ENCODE measurements at places on chromosomes 5 and 9.

- DNase-seq, result peak; percentile 93
These were observed 6.3 kb downstream of the IGIP start for GRCh38 chr5:140131967-140132409.

GRCh38 chr9:122810306-122810946 lies 10.5 kb downstream of the OR1K1 start:
- peak; percentile 80 for DNase-seq

DNA sequence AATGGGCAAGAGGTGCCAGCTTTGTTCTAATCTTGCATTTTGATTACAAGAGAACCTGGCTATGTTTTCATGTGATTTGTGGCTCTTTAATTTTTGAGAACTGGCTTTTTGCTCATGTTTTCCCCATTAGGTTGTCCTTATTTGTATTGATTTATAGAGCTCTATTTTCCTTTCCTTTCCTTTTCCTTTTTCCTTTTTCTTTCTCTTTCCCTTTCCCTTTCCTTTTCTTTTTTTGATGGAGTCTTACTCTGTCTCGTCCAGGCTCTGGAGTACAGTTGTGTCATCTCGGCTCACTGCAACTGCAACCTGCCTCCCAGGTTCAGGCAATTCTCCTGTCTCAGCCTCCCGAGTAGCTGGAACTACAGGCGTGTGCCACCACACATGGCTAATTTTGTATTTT lies 55.5 kb downstream of the GPBP1 start:
- DNase-seq, result no peak

DNA sequence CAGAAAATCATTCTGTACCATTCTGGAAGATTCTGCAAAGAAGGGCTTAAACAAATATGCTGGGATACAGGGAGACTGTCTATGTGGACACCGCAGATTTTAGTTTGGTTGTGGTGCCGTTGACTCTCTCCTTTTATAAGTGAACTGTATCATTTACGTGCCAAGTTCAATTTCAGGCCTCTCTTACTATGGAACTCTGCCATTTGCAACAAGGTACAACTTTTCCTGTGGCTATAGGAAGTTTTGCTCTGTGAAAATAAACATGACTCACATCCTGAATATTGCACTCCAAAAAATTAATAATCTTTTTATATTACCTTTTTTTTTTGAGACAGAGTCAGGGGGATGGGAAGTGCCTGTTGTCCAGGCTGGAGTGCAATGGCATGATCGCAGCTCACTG lies 29.7 kb upstream of the CSNK1G3 start:
- DNase-seq, result peak; percentile 20

- DNase-seq, result no peak
These were observed 27.2 kb downstream of the ENC1 start for GRCh38 chr5:74613283-74613682.

DNA sequence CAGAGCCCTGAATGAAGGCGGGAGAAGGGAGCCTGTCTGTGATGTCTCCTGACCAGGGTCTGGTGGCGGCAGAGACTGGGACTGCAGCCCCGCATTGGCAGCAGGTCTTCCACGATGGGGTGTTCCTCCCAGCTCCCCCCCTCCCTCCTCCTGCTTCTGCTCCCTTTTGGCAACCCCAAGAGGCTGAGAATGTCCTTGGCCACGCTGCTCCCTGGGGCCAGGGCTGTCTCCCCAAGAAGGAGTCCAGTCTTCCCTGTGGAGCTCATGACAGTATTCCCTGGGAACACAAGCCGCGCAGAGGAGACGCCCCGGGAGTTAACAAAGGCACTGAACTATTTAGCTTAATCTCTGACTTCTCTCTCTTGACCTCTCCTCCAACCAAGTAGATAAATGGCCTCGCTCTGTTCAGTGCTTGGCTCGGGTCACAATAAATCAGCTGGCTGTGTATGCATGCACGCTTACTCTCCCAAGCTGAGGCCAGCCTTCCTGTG lies 84.0 kb upstream of the NEURL1B start:
- DNase-seq, result no peak

GRCh38 chr5:62256161-62257019 lies 49.6 kb upstream of the KIF2A start:
- DNase-seq, result no peak
